ENCODE measurements at places on chromosomes 3 and 15.
A peak's percentile ranks its signal among the peaks of the same experiment; 100 is the strongest.

- no peak for DNase-seq
Measured at GRCh38 chr15:88255484-88256278, 858 bp downstream of the NTRK3 start.

GRCh38 chr3:119613201-119613600 is 15.5 kb downstream of the PLA1A start:
- no peak for DNase-seq

- DNase-seq: no peak
Measured at GRCh38 chr3:14413381-14414071, 11.1 kb downstream of the SLC6A6 start.

DNA sequence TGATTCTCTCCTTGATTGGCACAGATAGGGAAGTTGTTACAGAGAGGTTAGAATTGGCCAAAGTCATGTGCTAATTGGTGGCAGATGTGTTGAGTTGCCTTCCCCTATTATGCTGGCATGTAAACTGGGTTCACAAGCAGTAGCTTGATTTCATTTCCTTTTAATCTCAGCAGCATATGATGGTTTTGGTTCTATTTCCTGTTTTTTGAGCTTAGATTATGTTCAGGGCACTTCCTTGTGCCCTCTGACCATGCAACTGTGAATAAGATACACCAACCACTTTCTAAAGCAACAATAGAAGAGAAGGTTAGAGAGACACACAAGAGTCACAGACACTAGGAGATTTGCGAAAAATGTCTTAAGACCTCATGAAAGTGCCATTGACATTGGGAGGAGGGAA is 16.5 kb downstream of the HPS3 start:
- no peak for DNase-seq

DNA sequence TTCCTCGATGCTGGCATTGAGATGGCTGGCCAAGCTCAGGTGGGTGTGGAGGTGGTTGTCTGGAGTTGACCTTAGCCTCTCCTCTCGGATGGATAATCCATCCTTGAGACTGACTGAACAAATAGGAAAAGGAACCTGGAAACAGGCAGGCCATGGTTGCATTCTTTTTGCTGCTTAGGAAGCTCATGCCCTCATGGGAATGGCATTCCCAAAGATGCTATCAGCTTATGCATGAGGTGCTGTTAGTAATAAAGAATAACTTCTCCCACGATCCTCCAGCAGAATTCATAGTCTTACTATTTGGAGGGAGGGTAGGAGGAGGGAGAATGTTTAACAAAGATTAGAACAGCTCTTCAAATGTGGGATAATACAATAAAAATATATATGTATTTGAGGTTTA is 303.0 kb upstream of the TPM1 start:
- no peak for DNase-seq

- no peak for DNase-seq
Measured at GRCh38 chr15:67790610-67791319, 34.5 kb upstream of the SKOR1 start.

DNA sequence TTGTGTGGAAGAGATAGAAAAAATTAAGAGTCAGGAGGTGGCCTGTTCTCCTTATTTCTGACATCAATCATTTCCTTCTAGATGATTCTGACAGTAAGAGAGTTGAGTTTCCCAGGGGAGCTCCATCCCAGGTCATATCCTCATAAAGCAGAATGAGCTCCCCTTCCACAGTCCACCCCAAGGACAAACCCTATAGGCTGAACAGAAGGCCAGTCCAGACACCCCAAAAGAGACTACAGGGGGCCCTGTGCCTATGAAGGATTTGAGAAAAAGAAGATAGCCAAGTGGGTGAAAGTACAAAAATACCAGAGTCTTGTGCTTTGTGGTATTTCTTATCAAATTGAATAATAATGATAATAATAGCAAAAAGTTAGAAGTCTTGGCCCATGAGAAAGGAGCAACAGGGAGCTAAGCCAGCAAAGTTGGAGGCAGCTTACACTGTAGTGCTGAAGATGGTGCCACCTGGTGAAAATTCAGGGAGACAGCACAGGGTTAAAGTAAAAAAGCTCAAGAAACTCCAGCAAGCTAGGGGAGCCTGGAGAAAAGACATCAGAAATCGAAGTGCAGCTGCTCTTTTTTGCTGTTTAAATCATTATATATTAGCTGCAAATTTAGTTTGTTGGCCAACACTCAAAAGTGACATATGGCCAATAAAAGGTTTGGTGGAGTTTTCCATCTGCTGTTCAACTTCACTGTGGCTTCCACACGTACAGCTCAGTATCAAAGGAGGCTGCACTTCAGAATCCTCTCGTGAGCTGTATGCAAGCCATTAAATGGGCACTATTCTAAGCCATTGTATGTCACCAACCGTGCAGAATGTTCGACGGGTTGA is 35.8 kb upstream of the SLC24A5 start:
- no peak for DNase-seq

DNA sequence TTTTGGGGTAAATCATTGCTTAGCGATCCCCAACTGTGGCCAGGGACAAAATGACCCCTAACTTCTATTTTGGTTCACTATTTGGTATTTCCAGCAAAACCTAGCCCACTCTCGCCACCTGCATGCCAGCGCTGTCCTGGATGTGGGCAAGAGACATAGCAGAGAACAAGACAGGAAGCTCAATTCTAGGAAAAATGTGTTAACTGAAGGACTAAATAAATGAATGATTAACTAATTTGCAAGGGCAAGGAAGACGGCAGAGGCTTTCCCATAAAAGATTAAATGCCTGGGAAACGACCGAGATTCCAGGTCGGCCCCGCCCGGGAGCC is 408 bp downstream of the NICN1 start:
- DNase-seq: no peak

- no peak for DNase-seq
Measured at GRCh38 chr3:25540273-25540672, 112.2 kb downstream of the RARB start.

GRCh38 chr15:64623347-64623996 is 151.9 kb downstream of the RBPMS2 start:
- DNase-seq: no peak

DNA sequence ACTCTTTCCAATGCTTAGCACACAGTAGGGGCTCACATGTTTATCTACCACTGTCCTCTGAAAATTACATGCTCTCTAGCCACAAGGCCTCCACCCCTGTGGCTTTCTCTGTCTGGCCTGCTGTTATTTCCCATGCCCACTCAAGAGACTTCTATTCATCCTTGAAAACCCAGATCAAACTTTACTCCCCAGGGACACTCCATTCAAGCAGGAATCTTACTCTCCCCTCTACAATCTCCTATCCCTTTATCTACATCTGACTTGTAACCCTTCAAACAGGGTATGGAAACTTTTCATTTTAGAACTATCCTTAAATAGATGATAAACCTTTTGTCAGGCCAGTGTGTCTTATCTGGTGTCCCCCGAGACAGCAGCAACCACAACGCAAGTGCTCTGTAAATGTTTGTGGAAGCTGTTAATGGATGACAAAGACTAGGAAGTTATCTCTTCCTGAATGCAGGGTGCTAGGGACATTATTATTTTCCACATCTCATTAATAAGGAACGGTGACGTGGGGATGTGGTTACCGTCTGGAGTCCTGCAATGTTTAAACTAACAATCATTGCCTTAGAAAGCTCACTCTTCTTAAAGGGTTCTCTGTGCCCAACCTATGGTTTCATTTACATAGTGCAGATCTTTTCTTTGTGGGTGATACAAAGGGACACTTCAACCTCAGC is 322.3 kb downstream of the ARRDC4 start:
- no peak for DNase-seq

GRCh38 chr3:144287001-144287400 is 315.4 kb downstream of the DIPK2A start:
- no peak for DNase-seq

GRCh38 chr3:152346740-152347139 is 78.0 kb downstream of the MBNL1 start:
- DNase-seq: no peak

- no peak for DNase-seq
Measured at GRCh38 chr3:136852180-136852579, 9.8 kb upstream of the NCK1 start.

GRCh38 chr3:100875239-100875638 is 118.0 kb downstream of the ABI3BP start:
- peak; percentile 71 for DNase-seq

GRCh38 chr3:191775451-191776233 is 314.7 kb downstream of the PYDC2 start:
- DNase-seq: no peak

- DNase-seq: no peak
Measured at GRCh38 chr15:101078669-101079323, 159.6 kb downstream of the LRRK1 start.

DNA sequence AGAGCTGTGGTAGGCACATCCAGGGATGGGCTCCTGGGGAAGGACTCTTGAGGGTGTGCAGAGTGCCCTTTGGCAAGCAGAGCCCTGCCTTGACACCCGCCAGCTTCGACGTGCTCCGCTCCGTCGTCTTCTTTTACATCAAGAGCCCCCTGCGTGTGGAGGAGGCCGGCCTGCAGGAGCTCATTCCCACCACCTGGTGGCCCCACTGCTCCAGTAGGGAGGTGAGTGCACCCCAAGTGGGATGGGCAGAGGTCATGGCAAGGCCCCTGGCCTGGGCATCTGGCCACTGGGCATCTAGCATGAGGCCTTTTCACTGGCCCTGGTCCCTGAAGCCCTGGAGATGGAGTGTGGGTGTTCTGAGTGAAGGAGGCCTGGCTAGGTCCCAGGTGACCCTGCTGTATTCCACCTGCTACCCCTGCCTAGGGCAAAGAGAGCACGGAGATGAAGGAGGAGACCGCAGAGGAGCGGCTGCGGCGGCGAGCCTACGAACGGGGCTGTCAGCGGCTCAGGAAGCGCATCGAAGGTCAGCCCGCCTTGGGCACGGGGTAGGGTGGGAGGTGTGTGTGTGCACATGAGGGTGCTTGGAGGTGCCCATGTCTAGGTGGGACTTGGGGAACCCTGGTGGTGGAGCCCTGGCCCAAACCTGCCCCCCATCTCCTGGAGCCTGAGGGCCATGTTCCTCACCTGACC is 12.2 kb downstream of the RNF123 start:
- DNase-seq: no peak

GRCh38 chr3:38588995-38589937 is 60.2 kb downstream of the SCN5A start:
- no peak for DNase-seq

DNA sequence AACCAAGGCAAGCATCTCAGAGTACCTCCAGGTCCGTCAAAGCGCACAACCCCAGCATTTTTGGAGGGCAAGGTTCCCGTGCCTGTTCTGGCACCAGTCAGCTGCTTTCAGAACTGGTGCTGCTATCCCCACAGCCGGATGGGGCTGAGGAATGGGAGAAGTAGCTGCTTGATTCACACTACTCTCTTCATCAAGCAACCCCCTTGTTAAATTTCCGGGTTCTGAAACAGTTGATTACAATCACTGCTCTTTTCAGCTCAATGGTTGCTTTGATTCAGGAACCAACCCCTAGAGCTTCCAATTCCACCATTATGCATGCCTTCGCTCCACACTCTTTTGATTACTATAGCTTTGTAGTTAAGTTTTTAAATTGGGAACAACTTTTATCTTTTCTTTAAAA is 12.3 kb upstream of the UBA7 start:
- no peak for DNase-seq

GRCh38 chr3:25820366-25820765 is 30.5 kb downstream of the OXSM start:
- DNase-seq: no peak

DNA sequence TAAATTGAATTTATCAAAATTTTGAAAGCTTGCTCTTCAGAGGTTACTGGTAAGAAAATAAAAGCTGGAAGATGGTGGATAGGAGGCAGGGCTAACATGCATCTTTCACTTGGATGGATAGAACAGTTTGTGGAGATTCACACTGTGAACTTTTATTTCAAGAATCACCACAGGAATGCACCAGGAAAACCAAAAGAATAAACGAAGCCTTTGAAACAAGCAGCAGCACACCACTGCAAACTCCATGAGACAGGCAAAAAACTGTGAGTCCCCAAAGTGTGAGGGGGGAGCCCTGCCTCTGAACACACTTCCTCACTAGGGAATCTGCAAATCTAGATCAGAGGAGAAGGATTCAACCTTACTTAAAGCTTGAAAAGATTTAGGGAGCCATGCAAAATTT is 122.2 kb downstream of the RTP4 start:
- no peak for DNase-seq

DNA sequence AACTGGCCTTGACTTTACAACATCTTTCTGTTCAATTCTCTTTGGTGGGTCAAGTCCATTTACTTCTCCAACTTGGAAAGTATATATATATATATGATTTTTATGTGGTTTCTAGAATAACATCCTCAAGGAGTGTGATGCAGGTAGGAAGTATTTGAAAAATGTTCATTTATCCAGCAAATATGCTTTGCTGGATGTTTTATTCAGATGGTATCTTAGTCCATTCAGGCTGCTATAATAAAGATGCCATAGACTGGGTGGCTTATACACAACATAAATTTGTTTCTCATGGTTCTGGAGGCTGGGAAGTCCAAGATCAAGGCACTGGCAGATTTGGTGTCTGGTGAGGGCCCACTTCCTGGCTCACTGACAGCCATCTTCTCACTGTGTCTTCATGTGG is 168.7 kb upstream of the RASGRP1 start:
- no peak for DNase-seq

- DNase-seq: no peak
Measured at GRCh38 chr3:174376346-174376745, 482.8 kb upstream of the NAALADL2 start.

DNA sequence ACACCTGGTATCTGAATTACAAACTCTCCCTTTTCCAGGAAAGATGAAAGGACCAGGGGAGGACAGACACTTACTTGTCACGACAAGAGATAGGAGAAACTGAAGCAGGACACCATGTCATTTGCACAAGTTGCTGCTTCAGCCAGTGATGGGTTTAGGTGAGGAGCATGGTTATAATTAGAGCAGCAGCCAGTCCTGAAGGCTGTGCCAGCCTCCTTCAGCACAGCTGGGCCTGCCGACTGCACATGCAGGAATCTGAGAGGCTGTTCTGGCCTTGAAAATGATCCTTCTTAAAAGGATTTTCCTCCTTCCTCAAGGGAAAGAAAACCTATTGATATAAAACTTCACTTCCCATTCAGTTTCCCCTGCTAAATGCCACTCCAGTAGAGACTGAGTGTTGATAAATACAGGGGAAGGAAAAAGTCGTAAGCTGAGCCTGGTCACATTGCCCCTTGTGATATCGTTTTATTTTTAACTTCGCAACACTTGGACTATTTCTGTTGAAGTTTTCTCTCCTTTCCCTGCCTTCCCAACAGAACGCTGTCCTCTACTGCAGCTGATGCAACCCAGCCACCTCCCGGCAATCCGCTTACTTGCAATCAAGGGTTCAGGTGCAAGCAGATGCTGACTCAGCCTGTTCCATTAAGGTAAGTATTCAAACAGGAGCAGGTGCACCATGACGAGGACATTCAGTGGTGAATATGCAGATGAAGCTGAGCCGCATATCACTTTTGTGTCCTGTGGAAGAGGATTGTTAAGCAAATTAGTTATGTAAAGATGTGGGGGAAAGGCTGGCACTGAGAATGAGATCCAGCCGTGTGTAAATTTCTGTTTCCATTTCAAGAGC is at the start of gene FBXO40:
Gene FBXO40 (plus strand): TSS at position 524 of the 847 bp plus-strand sequence. CDS start 27,197 bp downstream, outside the sequence.
- DNase-seq: peak; percentile 46

- no peak for DNase-seq
Measured at GRCh38 chr3:79568938-79569337, 198.9 kb downstream of the ROBO1 start.
